Neural crest cell (in vitro differentiated cells): ENCODE measurements at places on chromosomes 11 and 22.

DNA sequence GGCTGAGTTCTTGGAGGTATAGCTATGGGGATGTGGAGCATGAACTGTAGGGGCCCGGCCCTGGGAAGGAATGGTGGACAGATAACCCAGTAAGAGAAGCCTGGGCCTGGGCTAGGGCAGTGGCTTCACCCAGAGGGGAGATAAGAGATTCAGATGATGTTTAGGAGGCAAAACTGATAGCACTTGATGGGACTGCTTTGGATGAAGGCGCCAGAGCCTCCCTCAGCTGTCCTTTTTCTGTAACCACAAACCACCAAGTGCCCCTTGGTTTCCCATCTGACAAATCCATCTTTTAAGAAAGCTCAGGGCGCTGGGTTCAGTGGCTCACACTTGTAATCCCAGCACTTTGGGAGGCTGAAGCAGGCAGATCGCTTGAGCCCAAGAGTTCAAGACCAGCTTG, 23.4 kb downstream of the RELT start:
- no peak for DNase-seq

DNA sequence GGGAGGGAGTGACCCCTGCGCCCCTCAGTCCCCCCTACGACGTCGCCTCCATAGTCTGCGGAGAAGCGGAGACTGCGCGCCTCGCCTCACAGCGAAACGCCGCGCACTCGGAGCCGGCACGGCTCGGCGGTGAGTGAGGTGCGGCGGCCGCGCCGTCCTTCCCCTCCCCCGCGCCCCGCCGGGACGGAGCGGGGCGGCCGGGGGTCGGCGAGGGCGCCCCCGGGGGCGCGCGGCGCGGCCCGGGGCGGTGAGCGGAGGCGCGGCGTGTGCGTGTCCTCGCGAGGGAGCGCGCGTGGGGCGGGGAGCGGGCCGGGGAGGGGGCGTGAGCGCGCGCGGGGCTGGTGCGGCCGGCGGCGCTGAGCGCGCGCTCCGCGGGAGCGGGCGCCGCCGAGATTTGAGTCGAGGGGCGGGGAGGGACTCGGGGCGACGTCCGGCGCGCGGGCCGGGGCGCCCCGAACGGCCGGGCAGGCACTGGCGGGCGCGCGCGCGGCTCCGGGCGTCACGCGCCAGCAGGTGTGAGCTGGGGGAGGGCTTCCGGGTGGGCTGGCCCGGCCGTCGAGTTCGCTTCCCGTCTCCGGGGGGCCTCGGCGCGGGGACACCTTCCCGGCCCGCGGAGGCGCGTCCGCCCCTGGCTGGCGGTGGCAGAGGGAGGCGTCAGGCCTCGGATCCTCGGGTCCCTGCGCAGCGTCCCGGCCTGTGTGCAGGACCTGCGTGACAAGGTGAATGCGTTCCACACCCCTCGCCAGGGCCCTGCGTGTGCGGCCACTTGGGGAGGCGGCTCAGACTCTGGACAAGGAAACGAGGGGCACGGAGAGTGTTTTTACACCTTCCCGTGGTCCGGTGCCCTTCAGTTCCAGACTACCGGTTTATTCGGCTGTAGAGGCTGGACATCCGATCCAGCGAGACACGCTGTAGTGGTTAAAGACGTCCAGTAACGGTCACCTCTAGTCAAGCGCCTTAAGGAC, 50.4 kb downstream of the FAM83F start:
- DNase-seq, result no peak

DNA sequence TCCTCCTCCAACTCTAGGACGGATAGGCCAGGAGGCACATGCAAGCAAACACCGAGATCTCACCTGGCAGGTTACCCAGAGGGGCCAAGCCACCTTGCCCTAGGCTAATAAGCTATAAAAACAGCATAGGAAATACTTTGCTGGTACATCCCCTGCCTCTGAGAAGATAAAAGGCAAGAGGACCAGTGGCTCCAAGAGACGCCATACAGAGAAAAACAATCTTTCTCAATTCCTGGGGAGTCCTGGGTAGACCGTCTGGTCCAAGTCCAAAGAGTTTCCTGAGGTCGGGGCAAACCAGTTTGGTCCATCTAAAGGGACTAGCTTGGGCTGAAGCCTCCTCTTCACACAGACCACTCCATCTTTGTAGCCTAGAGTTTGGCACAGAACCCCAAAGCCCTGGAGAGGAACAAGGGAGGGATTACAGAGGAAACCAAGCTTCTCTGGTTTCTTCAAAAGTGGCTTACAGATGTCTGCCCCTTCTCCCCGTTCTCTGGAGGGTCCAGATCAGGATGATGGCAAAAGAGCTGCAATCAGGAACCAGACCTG, 40.4 kb downstream of the NUMA1 start:
- DNase-seq, result no peak

- no peak for DNase-seq
Observed at GRCh38 chr22:19578180-19579004, 54.2 kb upstream of the CLDN5 start.

GRCh38 chr11:24870048-24870447, 373.2 kb downstream of the LUZP2 start:
- DNase-seq, result no peak

- no peak for DNase-seq
Observed at GRCh38 chr11:14202251-14203196, 156.5 kb downstream of the RRAS2 start.

- no peak for DNase-seq
Observed at GRCh38 chr11:10696468-10697322, 3.1 kb upstream of the IRAG1 start.

DNA sequence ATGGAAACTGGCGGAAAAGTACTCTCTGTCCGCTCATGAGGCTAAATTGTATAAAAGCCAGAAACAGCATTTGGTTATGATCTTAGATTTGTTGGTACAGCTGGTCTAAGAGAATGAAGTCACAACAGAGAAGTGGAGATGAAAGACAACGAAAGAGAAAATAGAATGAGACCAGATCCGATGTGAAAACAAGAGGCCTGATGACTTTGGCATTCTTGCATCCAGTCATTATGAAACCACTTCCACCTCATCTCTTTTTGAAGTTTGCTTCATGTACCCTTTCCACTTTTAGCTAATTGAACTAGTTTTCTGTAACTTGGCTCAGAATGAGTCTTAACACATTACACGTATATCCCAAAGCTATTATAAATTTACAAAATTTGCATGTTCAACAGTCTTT, 1431.7 kb downstream of the LRRC4C start:
- no peak for DNase-seq

DNA sequence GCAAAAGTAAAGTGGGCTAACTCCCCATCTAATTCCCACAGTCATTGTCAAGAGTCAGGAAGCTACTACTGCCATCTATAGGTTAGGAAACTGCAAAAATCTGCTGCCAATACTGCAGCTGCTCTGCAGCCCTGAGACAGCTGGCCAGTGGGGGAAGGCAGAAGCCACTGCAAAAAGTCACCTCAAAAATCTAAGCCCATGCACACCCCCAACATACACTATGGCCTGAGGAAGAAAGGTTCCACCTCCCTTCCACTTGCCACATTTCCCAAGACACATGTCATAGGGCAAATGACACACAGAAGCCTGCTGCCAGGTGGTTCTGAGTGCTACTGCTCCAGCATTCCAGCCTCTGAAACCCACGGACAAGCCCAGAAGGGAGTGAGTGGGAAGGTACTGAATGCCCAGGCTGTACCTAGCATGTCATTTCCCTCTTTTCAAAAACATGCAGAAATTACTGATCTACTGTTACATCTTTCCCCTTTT, 36.9 kb downstream of the DGCR2 start:
- DNase-seq, result peak; percentile 6

- DNase-seq, result no peak
Observed at GRCh38 chr11:92376146-92376599, 151.6 kb downstream of the FAT3 start.

DNA sequence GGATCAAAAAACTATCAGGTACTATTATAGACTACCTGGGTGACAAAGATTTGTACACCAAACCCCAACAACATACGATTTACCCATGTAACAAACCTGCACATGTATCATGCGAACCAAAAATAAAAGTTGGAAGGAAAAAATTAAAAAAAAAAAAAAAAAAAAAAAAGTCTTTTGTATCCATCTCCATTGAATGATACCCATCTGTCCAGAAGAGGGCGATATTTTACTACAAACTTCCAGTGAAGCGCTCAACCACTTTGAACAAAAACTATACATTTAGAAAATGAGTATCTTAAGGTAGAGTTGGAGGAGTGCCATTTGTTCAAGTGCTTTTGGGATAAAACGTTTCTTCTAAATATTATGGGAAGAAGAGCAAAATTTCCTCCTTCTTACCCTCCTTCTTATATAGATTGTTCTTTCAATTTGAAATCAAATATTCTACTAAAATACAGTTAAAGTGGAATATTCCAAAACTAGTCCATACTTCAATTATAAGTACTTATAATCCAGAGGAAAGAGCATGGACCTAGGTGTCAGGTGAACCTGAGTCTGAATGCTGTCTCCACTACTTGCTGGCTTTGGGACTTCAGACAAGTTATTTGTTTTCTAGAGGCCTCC, 23.3 kb downstream of the ARL14EP start:
- DNase-seq, result no peak

- DNase-seq, result no peak
Observed at GRCh38 chr11:29005401-29005980, 897.3 kb downstream of the METTL15 start.

DNA sequence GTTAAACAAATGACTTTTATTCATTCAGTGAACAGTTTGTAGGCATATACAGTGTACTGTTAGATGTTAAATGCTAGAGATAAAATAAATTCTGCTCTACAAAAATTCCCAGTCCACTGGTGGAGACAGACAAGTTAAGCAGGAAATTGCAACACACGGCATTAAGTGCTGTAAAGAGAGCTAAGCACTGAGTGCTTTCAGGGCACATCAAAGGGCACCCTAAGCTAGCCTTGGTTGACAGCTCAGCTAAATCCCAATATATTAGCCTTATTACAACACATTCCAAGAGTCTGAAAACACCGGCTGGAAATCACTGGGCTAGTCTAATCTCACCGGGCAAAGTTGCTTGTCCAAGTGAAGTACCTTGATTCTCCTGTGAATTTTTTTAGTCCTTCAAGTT, 55.1 kb downstream of the NOX4 start:
- no peak for DNase-seq

- no peak for DNase-seq
Observed at GRCh38 chr11:8605971-8606563, 12.0 kb upstream of the STK33 start.

GRCh38 chr11:20289732-20290131, 73.8 kb upstream of the HTATIP2 start:
- DNase-seq, result no peak

DNA sequence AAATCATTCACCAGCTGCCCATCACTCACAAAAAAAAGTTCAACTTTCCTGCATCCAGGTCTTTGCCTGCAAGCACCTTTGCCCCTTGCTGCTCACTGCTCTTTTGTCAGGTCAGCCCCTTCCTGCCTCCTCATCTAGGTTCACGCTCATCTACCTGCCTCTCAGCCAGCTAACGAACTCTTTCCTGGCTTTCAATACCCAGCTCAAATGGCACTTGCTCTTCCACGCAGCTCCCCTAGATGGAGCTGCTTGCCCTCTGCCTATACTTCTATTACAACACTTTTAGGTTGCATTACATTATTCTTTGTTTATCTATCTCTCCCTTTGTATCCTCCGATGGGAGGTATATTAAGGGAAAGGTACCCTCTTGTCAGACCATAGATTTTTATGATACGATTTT, 78.9 kb upstream of the TBCEL start:
- DNase-seq, result no peak

DNA sequence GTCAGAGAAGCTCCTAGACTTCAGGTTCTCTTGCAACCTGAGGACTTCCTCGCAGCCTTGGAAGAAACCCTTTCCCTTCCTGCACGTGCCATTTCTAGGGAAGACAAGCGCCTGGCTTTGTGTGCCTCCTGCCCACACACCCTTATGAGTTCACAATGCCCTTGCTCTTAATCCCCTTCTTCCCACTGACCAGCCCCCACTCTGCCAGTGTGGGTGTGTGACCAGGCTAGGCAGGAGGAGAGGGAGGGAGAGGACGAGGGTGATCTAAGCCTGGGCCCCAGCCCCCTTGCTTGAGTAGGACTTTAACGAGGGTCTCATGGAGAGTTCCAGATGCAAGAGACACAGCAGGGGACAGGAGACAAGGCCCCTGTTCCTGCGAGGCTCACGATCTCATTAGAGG, 30.2 kb downstream of the TP53I11 start:
- DNase-seq, result no peak

GRCh38 chr11:23948851-23949250, 548.0 kb upstream of the LUZP2 start:
- DNase-seq, result no peak

DNA sequence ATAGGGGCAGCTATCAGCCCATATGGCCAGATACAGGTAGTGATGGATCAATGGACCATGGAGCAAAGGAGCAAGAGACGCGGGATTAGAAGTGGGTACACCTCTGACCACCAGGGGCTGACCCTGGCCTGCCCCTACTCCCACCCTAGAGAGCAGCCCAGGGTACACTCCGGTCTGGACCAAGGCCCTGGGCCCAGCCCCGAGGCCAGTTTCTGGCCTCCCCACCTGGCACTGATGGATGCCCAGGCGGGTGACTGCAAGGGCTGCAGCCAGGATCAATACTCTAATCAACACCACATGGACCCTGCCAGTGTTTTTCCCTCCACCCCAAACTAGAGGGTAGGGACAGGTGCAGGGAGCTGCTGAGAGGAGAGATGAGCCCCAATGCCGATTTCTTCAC, 74.1 kb upstream of the NECTIN1 start:
- DNase-seq, result no peak

DNA sequence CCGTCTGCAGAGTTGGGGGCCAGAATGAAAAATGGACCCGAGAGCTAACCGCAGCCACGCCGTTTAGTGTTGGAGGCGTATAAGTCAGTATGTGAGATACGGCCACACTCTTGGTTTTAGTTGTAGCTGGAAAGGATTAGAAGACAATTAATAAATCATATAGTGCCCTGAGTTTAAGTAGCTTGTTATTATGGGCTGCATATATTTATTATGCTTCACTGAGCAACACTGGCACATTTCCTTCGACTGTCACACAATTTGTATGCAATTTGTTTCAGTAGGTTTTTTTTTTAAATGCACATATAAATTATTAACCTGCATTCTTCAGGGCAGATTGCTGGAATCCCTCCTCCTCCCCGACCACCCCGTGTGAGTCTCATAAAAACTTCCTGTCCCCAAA, 56.9 kb downstream of the PKNOX2 start:
- no peak for DNase-seq

- no peak for DNase-seq
Observed at GRCh38 chr11:74175920-74176319, 4.8 kb downstream of the PPME1 start.
